ENCODE measurements at places on chromosomes 16 and 17.

DNA sequence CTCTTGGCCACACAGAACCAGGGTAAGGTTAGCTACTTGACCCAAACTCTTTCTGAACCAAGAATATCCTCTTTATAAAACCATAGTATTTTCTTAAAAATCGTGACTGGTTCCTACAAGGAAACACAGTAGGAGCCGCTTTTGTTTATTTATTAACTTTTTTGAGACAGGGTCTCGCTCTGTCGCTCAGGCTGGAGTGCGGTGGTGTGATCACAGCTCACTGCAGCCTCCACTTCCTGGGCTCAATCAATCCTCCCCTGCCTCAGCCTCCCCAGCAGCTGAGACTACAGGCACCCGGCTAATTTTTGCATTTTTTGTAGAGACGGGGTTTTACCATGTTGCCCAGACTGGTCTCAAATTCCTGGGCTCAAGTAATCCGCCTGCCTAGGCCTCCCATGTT is 14.7 kb upstream of the LITAF start:
- no peak for DNase-seq

DNA sequence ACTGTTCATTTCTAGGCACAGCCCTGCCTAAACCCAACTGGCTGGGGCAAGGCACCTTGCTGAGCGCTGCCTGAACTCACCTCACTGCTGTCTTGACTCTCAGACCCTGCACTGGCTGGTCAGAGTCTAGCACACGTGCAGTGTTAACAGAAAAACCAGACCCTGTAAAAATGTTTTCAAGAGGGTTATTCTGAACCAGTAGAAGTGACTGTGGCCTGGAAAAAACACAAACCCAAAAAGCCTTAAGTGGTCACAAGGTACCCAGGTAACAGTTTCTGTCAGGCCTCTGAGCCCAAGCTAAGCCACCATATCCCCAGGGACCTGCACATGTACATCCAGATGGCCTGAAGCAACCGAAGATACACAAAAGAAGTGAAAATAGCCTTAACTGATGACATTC is 6.1 kb upstream of the EIF4A3 start:
- no peak for DNase-seq

DNA sequence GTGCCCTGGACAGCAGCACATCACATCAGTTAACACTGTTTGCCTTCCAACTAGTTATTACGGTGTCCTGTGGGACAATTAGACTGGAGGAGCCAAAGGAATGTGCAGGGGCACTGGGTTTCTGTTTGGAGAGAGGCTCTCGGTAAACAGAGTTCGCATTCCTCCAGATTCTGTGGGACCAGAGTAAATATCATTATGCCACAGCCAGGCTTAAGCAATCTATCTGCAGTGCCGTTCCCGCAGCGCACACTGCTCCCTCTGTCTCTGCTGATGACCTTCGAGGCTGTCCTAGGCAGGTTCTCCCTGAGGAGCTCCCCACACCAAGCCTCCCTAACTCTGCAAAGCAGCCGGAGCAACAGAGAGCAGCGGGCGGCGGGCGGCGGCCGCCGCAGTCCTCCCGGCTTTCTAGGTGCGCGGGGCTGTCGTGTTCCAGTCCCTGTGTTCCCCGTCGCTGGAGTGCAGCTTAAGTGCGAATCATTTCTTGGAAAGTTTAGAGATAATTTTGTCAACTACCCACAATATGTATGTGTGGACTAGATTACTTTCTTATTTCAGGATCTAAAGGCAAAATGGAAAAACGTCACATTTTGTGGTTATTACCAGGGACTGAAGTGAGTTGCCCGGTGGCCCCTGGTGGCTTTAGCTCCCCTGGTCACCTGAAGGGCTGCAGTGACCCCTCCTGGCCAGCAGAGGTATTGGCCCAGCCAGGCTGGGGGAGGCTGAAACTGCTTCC is 43.3 kb downstream of the PGS1 start:
- DNase-seq, result peak; percentile 48

DNA sequence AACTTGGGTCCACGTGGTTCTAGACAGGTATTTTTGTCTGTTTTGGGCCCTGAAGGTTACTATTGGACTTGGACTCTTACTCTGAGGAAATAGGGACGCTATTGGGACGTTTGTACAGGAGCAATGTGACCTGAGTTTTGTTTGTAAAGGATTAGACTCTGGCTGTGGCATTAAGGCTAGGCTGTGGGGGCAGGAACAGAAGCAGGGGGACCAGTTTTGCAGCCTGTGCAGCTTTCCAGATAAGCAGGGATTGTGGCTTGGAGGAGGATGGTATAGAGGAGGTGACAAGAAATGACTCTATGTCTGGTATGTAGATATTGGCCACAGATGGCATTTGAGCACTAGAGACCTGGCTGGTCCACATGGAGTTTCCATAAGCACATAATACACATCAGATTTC is 12.8 kb downstream of the NOD2 start:
- DNase-seq, result no peak

GRCh38 chr17:74961657-74962350 is 10.8 kb downstream of the HID1 start:
- DNase-seq, result peak; percentile 87

GRCh38 chr17:71287071-71287823 is 833.6 kb upstream of the SOX9 start:
- no peak for DNase-seq

GRCh38 chr17:50044483-50044882 is 11.4 kb upstream of the ITGA3 start:
- no peak for DNase-seq

Measured in stimulated activated CD4-positive, alpha-beta T cell treated with anti-CD3 and anti-CD28 coated beads, TNF-alpha, amount 100 ng/mL, for 48 hours (primary cell).